Right renal cortex interstitium (tissue), 3 donors: ENCODE measurements at places on chromosomes 11 and 22. TPM values are rescaled to one million over a fixed set of nuclear protein-coding genes. Genes with fewer than 3 reads are reported as not detected.

GRCh38 chr11:46427364-46427763 lies 35.8 kb upstream of the CHRM4 start:
- no peak for DNase-seq

DNA sequence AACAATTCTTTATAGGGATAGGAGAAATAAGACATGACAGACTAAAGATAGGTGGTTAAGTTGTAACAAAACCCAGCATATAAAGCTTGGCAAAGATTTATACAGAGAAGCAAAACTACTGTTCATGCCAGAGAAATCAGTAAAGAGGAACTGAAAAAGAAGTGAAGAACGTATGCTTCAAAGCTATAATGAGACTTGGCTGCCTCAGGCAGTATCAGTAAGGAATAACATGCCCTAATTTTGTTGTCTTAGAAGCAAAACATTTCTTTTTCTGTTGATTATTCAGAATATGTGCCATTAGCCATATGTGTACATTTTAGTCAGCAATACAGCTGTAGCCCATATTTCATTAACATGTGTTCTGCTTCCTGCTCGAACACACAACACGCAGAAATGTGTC lies 403.2 kb downstream of the NELL1 start:
- DNase-seq, result no peak

DNA sequence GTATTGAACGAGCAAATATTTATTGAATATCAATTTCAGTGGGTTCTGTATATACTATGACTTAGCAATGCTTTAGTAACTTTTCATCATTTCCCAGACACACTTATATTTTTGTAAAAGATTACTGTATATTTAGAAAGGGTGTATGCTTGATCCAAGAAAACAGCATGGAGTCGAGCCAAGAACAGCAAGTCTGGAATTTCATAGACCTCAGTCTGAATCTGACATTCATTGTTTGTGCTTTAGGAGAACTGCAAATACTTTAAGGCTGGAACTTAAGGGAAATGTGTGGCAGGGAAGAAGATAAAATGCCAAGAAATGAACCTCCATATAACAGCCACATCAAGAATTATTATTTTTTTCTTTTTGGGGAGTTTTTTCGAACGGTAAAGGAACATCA lies 1156.8 kb downstream of the LRRC4C start:
- DNase-seq, result no peak

DNA sequence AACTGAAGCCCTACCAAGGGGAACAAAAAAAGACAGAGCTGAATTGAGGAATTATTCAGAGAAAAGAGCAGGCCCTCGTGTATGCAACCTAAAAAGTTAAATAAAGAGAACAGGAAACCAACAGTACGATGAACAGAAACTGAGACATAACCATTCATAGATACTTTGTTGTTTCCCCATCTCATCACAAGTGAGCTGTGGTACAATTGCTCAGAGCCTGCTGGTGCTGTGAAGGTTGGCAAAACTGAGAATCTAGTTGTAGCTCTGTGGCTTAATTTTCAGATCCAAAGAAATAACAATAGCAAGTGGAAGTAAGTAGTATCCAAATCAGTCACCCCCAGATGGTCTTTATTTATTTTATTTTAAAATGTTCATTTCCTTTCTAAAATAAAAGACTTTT lies 37.7 kb upstream of the BLID start:
- DNase-seq, result no peak

The VSIG10L2 gene
- not detected for polyA plus RNA-seq

The GSTT2B gene
- 20.3 TPM for polyA plus RNA-seq
